AG04450 (cell line): ENCODE measurements at places on chromosomes 4 and X.

- no peak for DNase-seq
These were observed 38.5 kb upstream of the IQSEC2 start for GRCh38 chrX:53319614-53320542.

DNA sequence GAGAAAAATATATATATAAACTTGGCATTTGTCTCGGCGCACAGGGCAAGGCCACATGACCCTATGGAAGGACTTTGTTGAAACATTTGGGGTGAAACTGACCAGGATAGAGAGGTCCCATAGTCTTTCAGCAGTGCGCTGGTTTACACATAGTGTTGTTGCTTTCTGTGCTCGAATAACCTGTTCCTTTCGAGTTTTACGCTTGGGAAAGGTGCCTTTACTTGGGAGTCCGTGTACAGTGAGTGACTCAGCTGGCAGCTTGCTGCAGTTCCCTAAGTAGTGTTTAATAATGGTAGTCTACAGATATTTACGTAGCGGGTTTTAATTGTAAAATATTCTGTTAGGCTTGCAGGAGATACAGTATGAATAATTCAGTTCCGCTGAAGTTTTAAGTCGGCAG is 578 bp downstream of the APOOL start:
- no peak for DNase-seq

GRCh38 chrX:24528605-24529004 is 63.5 kb downstream of the PDK3 start:
- DNase-seq, result no peak

DNA sequence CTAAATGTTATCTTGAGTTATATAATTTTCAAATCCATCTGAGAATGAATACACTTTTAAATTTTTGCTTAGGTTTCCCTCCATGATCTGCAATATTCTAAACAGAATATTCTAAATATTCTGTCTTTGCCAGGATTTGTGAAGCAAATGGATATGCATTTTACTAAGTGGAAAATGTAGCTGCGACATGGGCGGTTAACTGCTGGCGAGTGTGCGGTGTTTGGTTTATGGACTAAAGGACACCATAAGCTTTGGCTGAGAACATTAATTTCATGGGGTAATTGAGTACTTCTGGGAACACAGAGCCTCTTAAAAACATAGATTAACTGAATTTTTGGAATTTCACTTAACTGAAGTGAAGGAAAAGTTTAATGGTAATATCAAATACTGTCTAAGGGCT is 153.8 kb upstream of the ETNPPL start:
- no peak for DNase-seq

- no peak for DNase-seq
These were observed 25.7 kb downstream of the KIAA0232 start for GRCh38 chr4:6808259-6808658.
